HEK293T (cell line): ENCODE measurements at places on chromosomes 7 and 10.
A peak's percentile ranks its signal among the peaks of the same experiment; 100 is the strongest.

- DNase-seq = no peak
These were observed 1262.0 kb downstream of the TYW1 start for GRCh38 chr7:68258609-68259008.

DNA sequence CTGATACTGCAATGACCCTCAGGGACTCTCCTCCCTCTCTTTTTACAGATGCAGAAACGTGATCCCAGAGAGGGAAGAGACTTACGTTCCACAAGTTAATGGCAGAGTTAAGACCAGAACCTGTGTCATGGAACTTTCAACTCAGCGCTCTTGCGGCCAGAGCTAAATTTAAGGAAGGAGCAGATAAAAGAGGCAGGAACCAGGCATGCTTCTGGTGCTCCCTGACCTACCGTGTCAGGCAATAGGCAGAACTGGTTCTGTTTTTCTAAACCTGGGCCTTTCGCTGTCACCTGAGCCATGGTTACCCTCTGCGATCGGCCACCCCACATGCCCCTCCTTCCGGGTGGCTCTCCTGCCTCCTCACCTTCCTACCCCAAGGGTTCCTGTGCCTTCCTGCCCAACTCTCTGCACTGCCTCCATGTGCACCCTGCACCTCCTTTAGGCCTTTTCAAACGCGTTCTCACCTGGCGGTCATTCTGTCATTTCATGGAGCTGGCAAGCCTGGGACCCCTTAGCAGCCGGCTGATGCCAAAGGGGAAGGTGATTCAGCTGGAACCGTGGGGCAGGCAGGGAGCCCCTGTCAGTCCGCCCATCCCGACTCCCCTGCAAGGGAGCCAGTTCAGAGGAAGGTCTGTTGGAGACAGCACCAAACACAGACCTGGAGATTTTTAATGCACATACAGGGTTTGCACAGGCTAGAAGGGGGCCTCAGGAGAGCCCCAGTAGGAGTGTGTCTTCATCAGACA, 7.7 kb upstream of the GBX1 start:
- no peak for DNase-seq

- no peak for DNase-seq
These were observed 572.4 kb upstream of the LRRTM3 start for GRCh38 chr10:66353422-66353821.

DNA sequence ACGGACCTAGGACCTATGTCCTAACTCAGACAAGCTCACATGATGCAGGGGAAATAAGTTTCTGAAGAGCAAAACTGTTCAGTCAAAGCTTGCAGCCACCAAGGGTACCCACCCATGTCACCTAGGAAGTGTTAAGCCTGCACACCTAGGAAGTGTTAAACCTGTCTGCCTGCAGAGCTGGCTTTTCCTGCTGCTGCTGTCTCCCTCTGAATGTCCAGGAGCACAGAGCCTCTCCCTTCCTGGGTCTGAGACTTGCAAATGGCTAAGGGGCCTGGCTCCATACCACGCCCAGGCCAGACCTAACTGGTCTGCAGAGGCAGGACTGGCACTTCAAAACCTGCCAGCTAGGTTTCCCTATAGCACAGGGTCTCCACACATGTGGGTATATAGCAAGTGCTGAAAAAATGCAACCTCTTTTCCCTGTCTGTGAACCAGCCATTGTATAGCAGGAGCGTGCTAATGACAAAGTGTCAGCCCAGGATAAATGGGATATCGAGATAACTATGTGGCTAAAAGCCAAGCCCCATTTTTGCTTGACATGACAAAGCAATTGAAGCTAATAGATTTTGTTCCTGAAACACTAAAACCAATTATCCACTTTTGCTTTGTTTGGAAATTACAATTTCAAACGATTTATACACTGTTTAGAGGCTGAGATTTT, 1.5 kb downstream of the GDF2 start:
- DNase-seq = no peak

DNA sequence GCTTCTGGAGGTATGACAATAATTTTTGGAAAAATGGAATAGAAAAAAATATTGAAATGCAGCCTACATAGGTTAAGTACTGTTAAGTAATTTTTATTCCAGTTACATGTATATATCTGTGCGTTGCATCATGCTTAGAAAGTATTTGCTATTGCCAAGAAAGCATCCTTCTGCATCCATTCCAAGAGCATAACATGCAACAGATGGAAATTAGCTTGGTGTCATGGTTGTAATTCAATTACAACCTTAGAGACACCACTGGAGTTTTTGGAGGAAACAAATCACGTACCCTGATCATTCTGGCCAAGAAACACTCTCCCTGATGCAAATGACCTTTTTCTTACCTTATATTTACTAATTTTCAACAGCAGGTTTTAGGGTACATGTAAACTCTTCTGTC, 1.7 kb downstream of the AKR1B1 start:
- DNase-seq = no peak

DNA sequence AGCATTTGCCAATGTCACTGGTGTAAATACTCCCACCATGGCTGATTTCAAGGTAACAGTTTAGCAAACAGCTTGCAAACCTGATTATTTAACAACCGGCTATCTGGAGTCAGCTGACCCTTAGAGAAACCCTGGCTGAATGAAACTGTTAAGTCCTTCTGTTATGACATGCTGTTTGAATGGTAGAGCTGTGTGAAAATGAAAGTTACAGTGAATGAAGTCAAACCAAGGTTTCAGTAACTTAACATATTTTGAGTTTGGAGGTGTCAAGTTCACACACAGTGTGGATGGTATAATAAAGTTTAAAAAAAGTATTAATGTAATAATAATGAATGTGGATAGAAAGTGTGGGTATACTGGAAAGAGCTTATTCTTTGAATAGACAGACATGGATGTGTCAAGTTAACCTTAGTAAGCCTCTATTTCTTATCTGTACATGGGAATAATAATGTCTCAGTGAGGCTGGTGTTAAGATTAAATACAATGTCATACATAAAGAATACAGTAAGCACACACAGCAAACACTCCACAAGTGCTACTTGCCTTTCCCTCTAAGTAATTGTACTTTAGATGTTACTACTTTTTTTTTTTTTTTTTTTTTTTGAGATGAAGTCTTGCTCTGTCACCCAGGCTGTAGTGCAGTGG, 150.4 kb downstream of the TAX1BP1 start:
- no peak for DNase-seq

- DNase-seq = no peak
These were observed 21.6 kb upstream of the ASL start for GRCh38 chr7:66054063-66054462.

DNA sequence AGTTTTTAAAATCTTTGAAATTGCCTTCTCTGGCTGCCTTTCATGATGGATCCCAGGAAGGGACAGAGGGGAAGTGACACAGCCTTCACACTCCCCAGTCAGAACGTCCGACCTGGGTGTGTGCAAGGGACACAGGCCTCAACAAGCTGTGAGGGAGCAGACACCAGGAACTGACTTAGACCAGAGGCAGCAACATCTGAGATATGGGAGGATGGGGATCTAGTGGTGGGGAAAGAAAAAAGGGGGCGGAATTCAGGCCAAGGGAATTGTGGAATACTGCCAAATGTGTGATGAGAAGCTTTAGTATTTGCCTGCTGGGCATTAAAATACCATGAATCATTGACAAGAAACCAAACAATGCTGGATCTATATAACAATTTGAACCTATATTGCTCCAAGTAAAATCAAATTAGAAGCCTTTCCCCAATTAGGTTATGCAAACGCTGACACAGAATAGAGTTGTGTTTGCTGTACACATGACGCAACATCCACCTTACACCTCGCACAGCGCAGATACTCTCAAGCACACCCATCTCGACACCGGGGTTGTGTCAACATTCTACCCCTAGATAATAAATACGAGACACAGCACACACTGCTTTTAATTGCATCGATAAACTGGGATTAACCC, 17.2 kb upstream of the MNX1 start:
- no peak for DNase-seq

DNA sequence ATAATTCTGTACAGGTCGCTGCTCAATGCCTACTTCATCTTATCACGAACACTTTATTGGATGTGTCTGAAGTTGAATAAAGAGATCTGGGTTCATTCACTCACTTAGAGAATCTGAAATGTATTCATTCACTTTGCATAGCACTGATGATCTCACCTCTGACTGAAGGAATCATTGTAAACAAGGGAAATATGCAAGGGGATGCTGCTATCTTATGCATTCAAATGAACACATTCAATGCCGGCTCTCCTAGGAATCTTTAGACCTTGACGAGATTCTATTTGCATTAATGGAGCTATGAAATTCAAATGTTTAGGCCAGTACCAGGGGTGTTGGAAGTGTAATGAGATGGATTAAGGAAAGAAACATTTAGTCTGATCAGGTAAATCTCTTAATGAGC, 200.6 kb upstream of the COBL start:
- DNase-seq = no peak

- DNase-seq = no peak
These were observed 224.9 kb downstream of the ACTR3B start for GRCh38 chr7:152984421-152984820.

DNA sequence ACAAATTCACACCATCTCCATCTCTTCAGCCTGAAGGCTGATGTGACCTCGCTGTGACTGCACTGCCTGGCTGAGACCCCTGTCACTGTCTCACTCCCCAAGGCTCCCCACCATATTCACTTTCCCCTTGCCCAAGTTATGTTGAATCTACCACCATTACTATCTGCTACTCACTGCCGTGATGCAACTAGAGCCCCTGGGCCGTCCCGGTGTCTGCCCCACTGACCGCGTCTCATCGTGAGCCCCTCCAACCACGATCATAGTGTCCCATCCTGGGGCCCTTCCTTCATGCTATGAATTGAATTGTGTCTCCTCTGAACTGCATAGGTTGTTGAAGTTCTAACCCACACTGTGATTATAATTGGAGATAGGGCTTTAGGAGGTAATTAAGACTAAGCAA, 71.9 kb upstream of the CHST15 start:
- no peak for DNase-seq

DNA sequence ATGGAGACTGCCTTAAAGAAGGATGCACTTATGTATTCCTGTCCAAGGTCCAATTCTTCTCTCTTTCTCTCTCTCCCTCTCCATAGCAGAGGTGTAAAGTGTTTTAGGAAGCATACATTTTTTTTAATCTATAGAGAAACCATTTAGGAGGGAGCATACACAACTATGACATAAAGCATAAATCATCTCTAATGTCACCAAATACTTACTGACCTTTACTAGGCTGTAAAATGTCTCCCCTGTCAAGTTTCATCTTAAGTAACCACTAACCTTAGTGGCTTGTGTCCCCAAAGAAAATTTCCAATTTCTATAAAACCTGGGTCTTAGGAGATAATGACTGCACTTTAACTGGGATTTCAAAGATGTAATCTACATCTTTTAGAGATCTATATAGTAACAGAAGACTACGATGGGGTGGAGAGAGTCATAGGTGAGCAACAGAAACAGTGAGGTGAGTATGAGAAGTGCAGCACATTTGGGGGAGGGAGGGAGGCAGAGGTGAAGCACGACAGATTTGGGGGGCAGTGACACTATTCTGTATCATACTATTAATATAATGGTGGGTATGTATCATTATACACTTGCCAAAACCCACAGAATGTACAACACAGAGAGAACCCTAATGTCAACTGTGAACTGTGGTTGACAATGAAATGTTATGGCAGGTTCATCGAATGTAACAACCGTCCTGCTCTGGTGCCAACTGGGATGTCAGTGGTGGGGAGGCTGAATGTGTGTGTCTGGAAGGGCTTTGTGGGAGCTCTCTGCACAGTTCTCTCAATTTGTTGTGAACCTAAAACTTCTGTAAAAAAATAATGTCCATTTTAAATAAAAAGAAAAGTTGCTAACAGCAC, 79.5 kb downstream of the PIP4K2A start:
- DNase-seq = no peak

GRCh38 chr7:112009081-112009480, 197.1 kb downstream of the DOCK4 start:
- DNase-seq = no peak

DNA sequence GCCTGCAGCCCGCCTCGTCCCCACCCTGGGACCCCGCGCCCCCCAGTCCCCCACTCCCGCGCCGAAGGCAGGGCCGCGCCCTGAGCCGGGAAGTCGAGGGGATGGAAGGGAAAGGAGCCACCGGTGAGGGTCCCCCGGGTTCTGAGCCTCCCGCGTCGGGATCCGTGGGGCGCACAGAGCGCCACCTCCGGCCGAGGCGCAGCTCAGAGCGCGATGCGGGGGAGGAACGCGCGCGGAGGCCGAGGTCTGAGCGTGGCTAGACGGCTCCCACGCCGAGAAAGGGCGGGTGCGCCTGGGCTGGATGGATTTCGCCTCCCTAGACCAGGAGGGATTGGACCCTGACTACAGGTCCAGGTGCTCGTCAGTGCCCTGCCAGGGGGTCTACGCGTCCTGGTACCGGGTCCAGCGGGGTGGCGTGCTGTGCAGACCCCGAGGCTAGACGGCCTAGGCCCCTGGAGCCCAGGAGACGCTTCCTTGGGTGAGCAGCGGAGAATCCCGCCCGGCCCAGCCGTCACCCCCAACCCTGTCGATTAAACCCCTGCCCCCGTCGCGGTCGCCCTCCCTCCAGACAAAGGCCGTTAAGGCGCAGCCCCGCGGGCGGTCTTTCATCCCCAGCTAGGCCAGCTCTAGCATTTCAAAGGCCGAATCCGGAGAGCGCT, 986 bp upstream of the PDGFA start:
- no peak for DNase-seq

DNA sequence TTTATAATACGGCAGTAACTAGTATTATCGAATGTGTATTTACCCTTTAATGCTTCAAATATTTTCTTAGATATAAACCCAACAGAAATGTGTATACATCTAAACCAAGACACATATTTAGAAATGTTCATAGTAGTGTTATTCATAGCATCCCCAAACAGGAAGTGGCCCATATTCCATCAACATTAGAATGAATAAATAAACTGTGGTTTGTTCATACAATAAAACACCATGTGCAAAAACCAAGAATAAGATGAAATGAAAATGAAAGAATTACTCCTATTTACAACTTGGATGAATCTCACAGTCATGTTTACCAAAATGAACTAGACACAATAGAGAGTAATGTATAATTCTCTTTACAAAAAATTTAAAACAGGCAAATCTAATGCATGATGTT, 9.2 kb upstream of the CAV2 start:
- no peak for DNase-seq

GRCh38 chr7:143214789-143215679, 6.8 kb upstream of the TAS2R40 start:
- peak; percentile 84 for DNase-seq

GRCh38 chr10:49837051-49837478, 74.9 kb upstream of the OGDHL start:
- no peak for DNase-seq

DNA sequence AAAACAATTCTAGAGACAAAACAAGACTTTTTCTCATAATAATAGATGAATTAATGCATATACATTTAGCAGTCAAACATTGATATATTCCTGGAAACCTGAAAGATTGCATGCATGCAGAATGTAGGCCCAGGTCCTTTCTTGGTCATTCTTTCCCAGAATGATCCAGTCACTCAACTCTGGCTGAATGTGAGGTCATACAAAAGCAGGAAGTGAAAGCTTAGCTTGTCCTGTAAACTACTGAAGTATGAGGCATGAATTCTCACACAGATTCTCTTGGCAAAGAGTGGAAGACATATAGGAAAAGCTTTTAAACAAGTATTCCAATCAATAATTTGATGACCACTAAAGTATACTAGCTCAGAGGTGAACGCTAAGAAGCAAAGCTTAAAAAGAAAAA, 253.9 kb downstream of the PPP1R3A start:
- DNase-seq = no peak
